Vagina (tissue), 2 donors: ENCODE measurements at places on chromosomes 3 and 15. TPM values are rescaled to one million over a fixed set of nuclear protein-coding genes. Genes with fewer than 3 reads are reported as not detected.

Gene ILDR1
- 3.7 TPM for total RNA-seq

Gene ZNF662
- total RNA-seq, result 6.6 TPM

Gene CKMT1A
- total RNA-seq, result 37.6 TPM

Gene TFRC
- total RNA-seq, result 61.6 TPM

Gene SCAMP5
- total RNA-seq, result 6.6 TPM

Gene UNC13C
- not detected for total RNA-seq

Gene OIP5
- total RNA-seq, result not detected

Gene FOXL2NB
- 1.5 TPM for total RNA-seq

Gene CDAN1
- 10.3 TPM for total RNA-seq

Gene CACNA1D
- 0.74 TPM for total RNA-seq

Gene EFCC1
- 3.7 TPM for total RNA-seq

Gene CLDN16
- total RNA-seq, result 0.49 TPM

Gene P2RY14
- 0.49 TPM for total RNA-seq

Gene BOC
- total RNA-seq, result 93.1 TPM

Gene SLC9C1
- total RNA-seq, result not detected

Gene ACKR2
- total RNA-seq, result 7.9 TPM

Gene POLQ
- 2.5 TPM for total RNA-seq

Gene KY
- 3.7 TPM for total RNA-seq

Gene RPP25
- 11.3 TPM for total RNA-seq

Gene GOLGA8O
- not detected for total RNA-seq

Gene LIPC
- not detected for total RNA-seq

Gene TTLL13
- total RNA-seq, result not detected

Gene PLD1
- 35.6 TPM for total RNA-seq

Gene ZCWPW2
- 3.7 TPM for total RNA-seq

Gene OCA2
- 0.25 TPM for total RNA-seq
